Central memory CD8-positive, alpha-beta T cell (primary cell): ENCODE measurements at places on chromosomes 11 and 22.

DNA sequence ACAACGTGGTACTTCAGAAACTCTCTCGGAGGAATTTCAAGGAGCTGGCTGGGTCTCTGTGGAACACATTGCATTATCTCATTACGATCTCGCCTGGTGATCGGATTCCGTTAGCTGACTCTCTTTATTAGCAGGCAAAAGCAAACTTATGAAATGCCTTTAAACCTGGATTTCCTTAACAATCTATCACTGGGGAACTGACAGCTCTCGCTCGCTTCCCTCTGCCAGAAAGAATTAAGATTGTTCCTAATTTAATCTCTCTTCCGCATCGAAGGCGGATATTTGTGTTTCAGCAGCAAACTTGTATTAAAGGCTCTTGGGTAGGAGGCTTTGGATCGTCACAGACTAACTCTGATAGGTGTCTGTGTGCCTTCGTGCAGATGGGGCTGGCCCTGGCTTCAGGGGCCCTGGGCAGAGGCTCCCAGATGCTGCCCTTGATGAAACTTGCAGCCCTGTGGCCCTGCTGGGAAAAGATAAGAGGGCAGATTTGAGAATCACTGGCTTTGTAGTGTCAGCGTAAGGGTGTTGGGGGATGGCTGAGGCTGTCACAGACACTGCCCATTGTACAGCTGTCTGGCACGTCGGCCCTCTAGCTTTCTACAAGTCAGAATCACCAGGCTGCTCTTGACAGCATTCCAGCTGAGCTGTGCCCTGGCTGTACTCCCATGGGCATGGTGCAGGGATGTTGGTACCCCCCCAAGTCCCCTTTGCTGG is 162.2 kb upstream of the NECTIN1 start:
- DNase-seq = no peak

GRCh38 chr22:46240907-46241306 is 9.2 kb downstream of the CDPF1 start:
- DNase-seq = no peak

DNA sequence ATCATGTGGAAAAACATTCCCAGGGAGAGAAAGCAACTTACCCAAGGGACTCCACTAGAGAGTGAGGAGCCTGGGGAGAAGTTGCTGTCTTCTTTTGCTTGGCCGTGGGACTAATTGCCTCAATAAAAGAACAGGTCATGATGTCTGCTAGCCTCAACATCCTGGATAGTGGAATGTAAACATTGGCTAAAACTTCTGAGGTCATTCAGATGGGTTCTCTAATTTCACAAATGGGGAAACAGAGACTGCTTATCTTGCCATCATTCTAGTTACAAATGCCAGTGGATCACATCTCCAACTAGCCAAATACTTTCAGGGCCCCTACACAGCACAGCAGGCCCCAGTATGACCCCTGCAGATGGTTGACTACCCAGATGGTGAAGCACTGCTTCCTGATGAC is 28.4 kb upstream of the PAMR1 start:
- no peak for DNase-seq

DNA sequence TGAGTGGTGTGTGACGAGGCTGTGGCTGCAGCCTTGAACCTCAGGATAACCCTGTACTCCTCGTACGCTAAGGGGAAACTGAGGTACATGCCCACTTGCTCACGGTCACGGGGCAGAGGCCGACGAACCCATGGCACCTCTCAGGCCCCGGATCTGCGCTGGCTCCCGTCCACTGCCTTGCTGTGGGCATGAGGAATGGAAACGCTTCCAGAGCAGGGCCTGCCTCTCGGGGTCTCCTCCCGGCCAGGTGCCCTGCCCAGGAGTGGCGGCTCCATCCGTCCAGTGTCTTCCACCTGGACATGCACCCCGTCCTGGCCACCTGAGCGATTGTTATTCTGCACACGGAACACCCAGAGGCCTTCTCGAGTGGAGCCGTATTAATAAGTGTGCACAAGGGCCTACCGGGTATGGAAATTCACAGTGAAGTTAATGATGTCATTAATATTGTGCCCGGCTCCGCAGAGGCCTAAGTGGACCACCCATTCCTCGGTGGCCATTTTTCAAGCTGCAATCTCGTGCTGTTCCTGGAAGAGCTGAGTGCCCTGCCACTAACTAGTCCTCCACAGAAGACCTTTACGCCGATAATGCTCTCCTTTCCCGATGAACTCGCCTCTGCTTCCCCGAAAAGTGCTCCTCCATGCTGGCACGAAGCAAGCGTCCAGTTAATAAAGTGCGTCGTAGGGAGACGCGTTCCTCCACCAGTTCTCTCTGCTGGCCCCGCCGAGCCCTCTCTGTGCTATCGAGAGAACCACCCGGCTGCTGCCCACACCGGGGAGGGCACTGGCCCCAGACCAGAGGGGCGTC is 927.9 kb downstream of the BRD1 start:
- no peak for DNase-seq

DNA sequence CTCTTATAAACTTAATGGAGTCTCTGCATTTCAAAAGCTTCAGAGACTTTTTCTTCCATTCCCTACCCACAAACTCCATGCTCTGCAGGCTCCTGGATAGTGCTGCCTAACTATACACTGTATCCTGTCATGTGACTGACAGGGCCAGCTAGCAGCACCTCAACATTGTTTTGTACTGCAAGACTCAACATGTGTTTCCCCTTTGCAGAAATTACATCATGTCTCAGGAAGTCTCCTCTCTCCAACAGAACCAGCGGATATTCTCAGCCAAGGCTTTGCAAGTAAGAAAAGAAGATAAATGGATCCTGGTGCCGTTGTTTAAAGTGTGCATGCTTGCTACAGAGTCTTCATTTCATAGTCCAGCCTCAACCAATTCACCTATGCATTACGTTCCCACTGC is 164.0 kb upstream of the UBASH3B start:
- DNase-seq = no peak

DNA sequence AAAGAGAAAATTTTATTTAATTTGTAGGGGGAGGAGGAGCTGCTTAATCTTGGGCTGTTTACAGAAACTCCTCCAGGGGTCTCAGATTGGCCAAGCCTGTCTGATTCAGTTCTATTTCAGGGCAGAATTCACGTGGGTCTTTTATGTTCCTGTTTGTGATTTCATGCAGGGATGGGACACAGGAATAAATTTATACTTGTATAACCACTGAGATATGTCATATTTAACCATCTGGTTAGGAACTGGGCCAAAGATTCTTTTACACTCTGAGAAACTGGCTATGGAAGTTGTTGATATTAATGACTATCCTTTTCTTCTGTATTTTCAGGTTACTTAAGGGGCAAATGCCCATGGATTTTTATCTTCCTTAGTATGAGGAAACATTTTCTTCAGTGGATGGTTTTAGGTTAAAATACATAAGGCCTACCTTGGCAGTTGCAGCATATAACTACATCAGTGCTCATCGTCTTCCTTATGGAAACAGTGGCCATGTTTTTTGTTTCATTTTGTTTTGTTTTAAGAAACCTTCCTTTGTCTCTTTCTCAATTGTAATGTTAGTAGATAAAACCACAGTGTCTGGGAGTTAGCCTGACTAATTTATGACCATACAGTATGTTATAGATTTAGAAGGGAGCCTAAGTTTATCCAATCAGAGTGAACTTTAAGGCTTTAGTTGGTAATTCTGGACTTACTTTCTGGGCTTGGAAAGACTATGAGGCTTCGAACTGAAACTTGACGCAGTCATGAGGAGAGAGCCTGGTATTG is 132.4 kb upstream of the ANO3 start:
- no peak for DNase-seq

GRCh38 chr11:58980159-58980843 is 41.0 kb downstream of the GLYATL1 start:
- no peak for DNase-seq

DNA sequence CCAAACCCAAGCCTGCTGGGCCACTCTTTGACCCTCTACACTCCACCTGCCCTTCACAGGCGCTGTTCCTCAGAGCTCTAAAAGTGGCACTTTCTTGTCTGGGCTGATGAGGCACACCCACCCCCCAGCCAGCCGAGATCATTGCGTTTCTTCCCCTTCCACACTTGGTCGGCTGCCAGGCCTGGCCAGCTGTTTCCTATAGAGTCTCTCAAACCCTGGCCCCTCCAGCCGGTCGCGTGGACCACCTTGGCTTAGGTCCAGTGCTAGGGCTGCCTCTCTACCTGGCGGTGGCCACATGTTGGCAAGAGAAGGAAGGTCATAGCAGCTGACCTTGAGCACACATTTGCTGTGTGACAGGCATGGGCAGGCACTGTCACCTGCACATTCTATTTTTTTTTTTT is 60.6 kb downstream of the PPP6R2 start:
- no peak for DNase-seq

- no peak for DNase-seq
Observed at GRCh38 chr11:36724742-36725385, 126.8 kb upstream of the RAG2 start.

DNA sequence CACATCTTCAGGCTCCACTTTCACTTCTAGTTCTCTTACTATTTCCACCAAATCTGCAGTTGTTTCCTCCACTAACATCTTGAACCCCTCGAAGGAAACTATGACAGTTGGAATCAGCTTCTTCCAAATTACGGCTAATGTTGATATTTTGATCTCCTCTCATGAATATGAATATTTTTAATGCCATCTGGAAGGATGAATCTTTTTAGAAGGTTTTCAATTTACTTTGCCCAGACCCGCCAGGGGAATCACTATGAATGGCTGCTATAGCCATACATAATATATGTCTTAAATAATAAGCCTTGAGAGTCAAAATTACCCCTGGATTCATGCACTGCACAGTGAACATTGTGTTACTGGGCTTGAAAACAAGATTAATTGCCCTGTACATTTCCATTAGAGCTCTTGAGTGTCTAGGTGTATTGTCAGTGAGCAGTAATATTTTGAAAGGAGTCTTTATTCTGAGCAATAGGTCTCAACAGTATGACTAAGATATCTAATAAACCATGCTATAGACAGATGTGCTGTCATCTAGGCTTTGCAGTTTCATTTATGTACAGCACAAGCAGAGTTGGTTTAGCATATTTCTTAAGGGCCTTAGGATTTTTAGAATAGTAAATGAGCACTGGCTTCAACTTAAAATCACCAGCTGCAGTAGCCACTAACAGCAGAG is 48.3 kb upstream of the LRRC55 start:
- DNase-seq = no peak

DNA sequence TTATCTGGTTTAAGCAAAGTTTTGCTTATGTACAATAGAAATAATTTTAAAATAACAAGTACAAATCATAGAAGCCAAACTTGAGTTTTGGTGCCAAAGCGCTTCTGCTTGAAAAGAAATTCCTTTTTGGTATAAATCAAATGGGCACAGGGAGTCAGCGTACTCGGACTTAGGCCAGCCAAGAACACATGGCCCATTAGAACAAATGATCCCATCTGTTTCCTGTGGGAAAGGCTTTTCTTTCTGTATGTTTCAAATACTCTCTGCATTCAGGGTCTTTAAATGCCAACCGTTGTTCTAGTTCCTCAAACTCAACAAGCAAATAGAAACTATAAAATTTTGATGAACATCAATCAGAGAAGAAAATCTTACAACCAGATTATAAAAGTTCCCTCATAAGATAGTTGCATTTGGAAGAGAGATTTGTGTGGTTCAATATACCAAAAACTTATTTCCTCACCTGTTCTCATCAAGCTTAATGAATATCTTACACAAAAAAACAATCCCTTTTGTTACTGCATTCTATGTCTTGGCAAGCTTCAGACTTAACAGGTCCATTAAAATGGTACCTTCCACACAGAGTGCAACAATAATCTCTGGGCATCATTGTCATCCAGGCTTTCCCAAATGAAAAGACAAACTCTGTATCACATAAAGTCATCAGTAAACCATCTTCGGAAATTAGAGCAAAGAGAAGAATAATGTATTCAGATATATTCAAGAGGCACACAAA is 739.8 kb upstream of the API5 start:
- no peak for DNase-seq

DNA sequence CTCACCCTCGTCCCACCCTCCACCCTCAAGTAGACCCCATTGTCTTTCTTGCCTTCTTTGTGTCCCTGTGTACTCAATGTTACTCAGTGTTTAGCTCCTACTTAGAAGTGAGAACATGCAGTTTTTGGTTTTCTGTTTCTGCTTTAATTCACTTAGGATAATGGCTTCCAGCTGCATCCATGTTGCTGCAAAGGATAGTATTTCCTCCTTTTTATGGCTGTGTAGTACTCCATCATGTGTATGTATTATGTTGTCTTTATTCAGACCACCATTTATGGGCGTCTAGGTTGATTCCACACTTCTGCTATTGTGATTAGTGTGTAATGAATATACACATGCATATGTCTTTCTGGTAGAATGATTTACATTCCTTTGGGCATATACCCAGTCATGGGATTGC is 73.6 kb downstream of the SIK2 start:
- no peak for DNase-seq

DNA sequence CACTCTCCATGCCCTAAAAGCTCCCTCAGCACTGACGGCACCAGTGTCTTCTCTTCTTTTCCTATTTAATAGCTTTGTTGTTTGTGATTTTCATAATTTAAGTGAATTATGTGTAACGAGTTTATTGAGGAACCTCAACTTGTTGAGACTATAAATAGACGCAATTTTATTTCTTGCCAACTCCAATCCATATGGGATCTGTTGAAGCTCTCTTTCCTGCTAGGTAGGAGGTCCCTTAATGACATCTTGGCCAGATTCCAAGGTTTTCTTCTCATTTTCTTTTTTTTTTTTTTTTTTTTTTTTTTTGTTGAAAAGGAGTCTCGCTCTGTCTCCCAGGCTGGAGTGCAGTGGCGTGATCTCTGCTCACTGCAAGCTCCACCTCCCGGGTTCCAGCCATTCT is 14.2 kb downstream of the RTL6 start:
- DNase-seq = no peak

DNA sequence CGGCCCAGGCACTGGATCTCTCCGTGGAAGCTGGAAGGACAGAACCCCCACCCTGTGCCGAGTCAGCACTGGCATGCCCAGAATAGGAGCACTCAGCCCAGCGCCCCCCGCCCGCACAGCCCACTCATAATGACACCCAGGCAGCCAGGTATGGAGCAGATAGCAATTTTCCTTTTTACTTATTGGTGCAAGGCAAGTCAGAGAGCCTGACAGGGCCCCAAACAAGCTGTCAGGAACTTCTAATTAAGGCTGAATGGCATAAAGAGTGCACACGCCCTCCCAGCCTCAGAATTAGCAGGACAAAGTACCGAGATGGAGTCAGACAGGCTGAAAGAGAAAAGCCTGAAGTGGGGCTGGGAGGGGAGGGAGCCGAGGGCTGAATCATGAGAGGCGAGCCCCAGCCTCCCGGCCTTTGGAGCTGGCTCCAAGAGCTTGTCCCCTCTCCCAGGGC is 76.9 kb downstream of the DSCAML1 start:
- DNase-seq = no peak

DNA sequence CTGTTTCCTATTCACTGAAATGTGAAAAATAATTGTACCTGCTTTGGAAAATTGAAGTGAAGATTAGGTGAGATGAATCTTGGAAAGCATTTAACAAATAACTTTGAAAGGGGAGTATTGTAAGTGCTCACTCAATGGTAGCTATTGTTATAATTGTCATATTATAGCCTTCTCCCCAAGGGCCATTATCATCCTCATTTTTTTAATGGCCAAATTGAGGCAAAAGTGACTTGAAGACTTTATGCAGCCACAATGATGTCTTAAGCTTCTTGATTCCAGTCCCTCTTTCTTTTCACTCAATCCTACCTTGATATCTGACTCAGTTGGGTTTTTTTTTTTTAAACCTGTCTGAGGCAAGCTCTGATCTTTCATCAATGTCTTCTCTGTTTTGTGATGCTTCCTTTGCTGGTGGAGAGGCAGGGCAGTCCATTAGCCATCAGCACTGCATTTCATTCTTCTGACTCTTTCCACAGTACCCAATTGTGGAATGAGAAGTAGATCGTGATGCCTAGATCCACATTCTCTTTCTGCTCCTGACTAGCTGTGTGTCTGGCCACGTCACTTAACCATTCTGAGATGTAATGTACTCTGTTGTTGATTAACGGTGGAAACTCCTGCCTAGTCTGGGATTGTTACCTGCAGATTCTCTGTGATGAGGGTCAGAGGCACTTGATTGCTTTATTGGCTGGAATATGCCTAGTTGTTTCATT is 101.4 kb downstream of the DBX1 start:
- no peak for DNase-seq
